ENCODE measurements at places on chromosomes 1 and 21. TPM values are rescaled to one million over a fixed set of nuclear protein-coding genes. Genes with fewer than 3 reads are reported as not detected.

- H3K27ac ChIP-seq, result no peak overlapping the region
- no peaks in the 10 kb centered on the region for H3K27me3 ChIP-seq
- no peaks in the 10 kb centered on the region for H3K36me3 ChIP-seq
- H3K4me3 ChIP-seq, result no peak overlapping the region
- no peaks in the 10 kb centered on the region for H3K4me1 ChIP-seq
Observed at GRCh38 chr1:5379176-5379759, 613.0 kb downstream of the NPHP4 start.

The NRIP1 gene
- total RNA-seq, result 73.8 TPM

GRCh38 chr1:191546803-191547202 lies 611.5 kb upstream of the RGS18 start:
- H3K4me1 ChIP-seq, result no peaks in the 10 kb centered on the region
- DNase-seq, result no peak
- H3K27ac ChIP-seq, result no peak overlapping the region
- no peaks in the 10 kb centered on the region for H3K27me3 ChIP-seq
- H3K4me3 ChIP-seq, result no peak overlapping the region

The CYP4A11 gene
- total RNA-seq, result not detected

The DLGAP3 gene
- not detected for total RNA-seq

DNA sequence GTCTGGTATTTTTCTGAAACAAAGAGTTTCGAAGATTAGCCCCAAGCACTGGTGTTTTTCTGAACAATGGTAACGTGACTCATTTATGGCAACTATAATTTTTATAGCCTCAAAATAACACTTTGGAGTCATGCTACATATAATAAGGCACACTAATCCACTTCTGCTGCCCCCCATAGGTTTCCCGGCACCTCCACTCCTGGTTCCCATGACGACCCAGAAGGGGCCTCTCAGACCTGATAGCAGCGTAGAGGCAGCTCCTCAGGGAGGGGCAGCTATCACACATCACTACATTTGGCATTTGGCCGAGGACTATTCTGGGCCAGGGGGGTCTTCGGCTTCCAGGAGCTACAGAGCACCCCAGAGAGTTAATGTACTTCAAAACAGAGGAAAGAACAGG lies 23.3 kb downstream of the CAPN8 start:
- no peaks in the 10 kb centered on the region for H3K4me1 ChIP-seq
- H3K27me3 ChIP-seq, result peaks cover 41% of the 10 kb centered on the region
- no peaks in the 10 kb centered on the region for H3K36me3 ChIP-seq
- H3K27ac ChIP-seq, result no peak overlapping the region
- H3K4me3 ChIP-seq, result no peak overlapping the region
